ENCODE measurements at places on chromosomes 2 and 18.

DNA sequence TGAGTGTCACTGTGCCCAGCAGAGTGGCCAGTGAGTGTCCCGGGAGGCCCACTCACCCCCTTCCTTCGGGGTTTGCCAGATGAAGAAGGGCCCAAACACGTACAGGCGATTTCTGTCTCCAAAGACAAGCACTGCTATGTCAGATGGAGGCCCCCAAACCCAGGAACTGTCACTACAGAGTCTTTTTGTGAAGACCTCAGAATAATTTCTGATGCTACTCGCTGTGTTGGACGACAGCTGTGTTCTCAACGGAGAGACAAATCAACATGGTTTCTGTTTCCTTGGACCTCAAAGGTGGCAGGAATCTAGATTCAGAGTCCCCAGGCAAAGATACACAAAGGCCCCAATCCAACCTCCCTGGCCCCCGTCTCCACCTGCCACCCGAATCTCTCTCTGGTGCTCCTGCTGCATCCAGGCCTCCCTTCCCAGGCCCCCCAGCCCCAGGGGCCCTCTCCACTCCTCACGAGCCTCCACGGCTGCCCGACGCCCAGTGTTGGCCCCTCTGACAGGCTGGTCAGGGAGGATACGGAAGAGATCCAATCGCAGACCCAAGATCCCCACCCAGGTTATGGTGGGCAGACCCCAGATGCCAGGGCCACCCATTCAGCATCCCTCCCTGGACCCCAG is 2.4 kb upstream of the GPR17 start:
- no peak for DNase-seq

DNA sequence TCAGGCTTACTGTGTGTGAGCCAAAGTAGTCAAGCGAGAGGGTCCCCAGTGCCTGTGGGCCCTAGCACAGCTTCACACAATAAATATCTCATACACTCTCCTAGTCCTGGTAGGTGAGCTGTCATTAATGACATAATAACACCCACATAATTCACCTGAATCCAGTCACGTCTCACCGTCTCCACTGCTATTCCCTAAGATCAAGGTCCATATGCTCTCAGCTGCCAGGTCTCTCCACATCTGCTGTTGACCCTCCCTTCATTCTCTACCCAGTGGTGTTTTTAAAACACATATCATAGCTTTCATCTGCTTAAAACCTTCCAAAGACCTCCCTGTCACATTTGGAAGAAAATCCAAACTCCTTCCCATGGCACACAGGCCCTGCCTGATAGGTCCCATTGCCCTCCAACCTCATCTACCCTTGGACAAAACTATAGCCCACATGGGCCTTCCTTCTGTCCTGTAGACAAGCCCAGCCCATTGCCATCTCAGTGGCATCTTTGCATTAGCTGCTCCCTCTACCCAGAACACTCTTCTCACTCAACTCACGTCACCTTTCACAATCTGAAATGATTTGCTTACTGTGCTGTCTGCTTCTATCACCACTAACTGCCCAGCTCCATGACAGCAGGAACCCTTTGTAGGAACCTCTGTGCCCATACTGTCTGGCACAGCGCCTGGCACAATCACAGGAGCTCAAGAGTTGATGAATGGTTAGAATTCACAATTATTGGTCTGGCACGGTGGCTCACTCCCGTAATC is 7.5 kb downstream of the KCNG3 start:
- peak; percentile 50 for DNase-seq

GRCh38 chr2:148968776-148969319 is 69.7 kb upstream of the LYPD6B start:
- DNase-seq = no peak

DNA sequence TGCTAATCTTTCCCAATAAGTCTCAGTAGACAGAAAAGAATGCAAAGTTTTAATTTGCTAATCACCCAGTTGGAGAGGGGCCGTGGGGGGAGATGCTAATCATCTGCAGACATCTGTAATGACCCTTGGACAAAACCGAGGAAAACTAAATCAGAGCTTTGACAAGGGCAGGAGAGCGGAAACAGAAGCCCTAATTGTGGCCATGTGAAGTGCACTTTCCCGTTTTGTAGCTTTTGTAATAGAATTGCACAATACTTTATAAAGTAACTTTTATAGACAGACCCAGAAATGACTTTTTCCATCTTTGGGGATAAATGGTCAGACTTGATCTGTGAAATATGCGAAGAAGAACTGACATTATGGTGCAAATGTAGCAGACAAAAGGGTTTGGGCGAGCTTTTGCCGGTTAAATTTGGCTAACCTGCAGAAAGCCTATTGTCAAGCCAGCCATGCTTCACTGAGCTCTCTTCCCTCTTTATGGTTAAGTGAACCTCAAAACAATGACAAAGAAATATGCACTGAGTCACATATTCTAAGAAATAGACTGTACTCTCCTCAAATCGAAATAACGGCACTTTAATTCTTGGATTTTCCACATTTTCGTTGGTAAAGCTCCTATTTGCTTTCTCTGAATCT is 980.1 kb upstream of the POU3F3 start:
- no peak for DNase-seq

- DNase-seq = no peak
These were observed 55.1 kb downstream of the RBBP8 start for GRCh38 chr18:22988208-22988607.

GRCh38 chr2:31415421-31415820 is 879 bp upstream of the XDH start:
- no peak for DNase-seq

GRCh38 chr2:207385903-207386302 is 143.9 kb upstream of the CREB1 start:
- no peak for DNase-seq

GRCh38 chr18:63363951-63364350 is 3.1 kb downstream of the KDSR start:
- no peak for DNase-seq

GRCh38 chr2:171564463-171564862 is 42.2 kb downstream of the CYBRD1 start:
- DNase-seq = no peak

GRCh38 chr2:191591025-191591424 is 86.9 kb upstream of the NABP1 start:
- DNase-seq = no peak

GRCh38 chr2:18430996-18431748 is 129.3 kb downstream of the RDH14 start:
- DNase-seq = no peak

DNA sequence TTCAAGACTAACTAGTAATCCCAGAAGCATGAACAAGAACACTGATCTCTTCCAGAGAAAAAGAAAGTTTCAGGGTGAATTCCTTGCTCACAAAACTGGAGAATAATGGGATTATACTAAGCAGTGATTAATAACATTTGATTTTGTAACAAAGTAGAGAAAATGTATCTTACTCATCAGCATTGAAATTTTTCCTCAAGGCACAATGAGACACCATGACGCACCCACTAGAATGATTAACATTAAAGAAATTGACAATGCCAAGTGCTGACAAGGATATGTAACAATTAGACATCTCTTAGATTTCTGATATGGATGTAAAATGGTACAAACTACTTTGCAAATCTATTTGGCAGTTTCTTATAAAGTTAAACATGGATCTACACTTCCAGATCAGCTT is 101.1 kb upstream of the EPHA4 start:
- DNase-seq = no peak

DNA sequence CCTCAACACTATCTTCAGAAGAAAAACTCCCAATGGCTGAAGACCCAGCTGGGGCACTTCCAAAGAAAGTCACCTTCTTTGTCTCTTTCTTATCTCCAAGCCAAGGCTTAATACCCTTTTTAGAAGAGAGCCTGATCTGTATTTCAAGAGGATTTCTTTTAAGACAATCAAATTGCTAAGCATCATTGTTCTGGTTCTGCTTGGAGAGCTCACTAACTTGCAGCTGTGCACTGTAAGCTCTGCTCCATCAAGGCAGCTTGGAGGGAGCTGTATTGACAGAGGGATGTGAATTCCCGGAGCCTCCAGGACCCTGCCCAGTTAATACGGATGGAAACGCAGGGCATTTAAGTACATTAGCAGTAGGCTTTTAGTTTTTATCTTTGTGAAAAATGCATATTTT is 253.1 kb downstream of the TDRD15 start:
- no peak for DNase-seq

DNA sequence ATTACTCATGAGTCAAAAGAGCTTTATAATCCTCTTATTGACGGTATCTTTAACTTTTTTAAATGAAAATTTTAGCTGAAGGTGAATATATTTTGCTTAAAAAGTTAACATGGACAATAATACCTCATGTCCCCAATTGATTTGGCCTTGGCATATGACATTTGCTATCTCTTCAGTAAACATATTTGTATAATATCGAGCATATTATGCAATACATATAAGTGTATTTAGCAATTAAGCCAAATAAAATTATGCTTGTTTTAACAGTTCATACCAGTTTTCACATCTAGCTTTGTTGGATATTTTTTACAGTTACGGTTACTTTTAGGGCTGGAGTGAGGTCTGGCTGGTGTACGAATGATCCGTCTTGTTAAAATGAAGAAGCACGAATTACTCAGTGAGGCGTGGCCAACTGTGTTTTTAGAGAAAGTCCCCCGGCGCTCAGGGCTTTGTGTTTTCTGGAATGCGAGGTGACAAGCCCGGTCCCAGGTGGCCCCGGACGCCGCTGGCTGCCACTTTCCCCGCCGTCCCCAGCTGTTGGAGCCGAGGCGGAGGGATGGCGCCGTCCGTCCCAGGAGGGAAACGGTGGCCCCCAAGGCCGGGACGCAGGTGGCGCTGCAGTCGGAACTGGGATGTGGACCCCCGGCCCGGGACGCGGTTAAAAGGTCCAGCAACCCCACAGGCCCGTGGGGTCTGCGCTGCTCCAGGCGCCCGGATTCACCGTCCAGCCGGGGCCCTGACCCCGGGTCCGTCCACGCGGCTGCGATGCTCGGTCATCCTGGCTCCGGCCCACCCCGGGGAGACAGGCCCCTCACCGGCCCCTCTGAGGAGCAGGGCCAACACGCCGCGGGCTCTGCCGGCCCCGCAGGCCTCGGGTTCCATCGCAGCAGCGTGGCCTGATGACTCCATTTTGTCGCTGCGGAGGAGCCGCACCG is 41.3 kb downstream of the TMEM18 start:
- no peak for DNase-seq

DNA sequence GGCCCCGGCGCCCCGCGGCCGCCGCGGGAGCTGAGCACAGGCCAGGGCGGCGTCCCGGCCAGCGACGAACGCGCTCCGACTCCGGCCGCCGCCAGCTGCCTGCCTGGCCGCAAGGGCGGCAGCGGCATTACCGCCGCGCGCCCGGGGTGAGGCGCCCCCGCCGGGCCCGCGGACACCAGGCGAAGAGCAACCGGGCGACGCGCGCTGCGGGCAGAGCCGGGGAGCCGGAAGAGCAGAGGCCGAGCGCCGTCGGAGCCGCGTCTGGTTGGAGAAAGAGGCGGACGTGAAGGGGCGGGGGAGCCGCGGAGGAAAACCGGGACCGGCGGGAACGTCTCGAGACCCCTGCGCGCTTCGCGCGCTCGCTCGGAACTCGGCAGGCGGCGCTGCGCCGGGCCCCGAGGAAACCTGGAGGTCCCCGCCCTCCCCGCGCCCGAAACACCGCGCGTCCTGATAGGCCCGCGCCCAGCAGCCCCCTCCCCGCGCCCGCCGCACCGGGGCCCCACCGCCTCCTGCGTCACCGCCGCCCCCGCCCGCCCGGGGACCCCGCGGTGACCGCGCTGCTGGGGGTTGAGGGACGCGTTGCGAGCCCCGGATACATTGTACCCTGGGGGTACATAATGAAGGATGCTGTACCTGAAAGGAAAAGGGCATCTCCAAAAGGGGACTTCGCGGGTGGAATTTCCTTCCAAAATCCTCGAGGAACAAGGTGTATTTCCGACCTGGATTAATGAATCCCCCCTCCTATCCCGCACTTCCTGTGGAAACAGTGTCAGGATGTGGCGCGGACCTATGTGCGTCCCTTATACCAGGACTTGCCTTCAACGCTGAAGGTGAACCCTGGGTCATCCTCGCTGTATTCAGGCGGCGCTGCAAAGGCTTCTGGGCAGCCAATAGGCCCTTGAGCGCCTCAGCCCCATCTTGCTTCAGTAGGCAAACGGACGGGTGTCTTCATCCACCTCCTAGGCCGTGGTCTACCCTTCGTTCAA is 1.0 kb upstream of the B4GALT6 start:
- peak; percentile 86 for DNase-seq

DNA sequence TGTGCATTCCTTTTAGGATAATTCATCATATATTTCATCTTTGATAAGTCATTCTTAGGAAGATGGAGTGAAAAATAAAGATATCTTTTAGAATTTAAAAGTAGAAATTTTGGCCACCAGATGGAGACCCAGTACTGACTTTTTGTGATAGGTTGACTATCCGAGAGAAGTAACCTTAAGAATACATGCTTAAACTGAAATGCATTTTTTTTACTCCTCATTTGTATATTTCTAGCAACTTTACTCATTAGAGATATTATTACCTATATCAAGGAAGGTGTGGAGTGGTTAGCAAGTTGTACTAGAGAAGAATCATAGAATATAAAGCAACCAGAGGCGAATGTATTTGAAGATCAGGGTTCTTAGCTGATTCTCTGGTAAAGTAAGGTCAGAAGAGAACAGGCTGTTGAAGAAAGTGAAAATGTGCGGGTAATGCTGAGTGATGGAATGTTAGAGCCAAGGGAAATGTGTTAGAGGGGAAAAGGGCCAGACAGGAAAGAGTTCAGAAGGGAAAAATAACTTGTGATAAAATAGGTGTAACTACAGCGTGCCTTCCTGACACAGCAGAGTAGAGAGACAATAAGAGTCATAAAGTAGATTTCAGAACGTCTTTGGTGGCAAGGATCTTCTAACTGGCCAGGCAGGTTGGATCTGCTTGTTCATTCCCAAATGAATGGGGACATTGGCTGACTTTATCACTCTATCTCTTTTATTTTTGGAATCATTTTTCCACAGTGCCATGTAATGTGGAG is 52.3 kb downstream of the TDRD15 start:
- no peak for DNase-seq

DNA sequence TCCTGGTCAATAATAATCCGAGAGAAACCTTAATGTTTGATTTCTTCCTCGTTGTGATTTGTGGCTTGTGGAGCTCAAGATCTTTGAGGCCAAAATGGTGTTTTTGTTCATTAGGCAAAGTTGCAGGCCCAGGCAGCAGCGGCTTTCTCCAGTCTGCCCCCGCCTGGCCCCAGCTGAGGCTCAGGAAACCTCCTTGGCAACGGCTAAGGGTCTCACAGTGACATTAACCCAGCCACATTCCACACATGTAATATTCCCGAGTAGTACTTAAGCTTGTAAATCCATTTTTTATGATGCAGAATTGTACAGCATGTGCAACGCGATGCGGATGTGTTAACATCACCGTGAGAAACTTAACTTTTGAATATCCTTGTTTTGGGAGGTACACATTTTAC is 200.1 kb downstream of the BCL11A start:
- DNase-seq = no peak

GRCh38 chr2:25897506-25897905 is 19.2 kb upstream of the ASXL2 start:
- no peak for DNase-seq

GRCh38 chr18:9091066-9091476 is 11.4 kb upstream of the NDUFV2 start:
- DNase-seq = no peak

Data from NCI-H2081 (cell line).